ENCODE measurements at places on chromosomes 12 and 14. TPM values are rescaled to one million over a fixed set of nuclear protein-coding genes. Genes with fewer than 3 reads are reported as not detected.

CLEC2D gene
- total RNA-seq: 6.6 TPM

DNA sequence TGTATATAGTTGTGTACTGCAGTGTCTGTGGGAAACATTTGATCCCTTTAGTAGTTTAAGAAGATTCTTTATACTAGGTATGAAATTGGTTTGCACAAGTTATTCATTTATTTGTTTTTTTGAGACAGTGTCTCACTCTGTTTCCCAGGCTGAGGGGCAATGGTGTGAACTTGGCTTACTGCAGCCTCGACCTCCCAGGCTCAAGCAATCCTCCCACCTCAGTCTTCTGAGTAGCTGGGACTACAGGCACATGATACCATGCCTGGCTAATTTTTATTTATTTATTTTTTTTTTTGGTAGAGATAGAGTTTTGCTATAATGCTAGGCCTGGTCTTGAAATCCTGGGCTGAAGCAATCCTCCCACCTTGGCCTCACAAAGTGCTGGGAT lies 209.4 kb downstream of the RASSF9 start:
- DNase-seq: no peak

DNA sequence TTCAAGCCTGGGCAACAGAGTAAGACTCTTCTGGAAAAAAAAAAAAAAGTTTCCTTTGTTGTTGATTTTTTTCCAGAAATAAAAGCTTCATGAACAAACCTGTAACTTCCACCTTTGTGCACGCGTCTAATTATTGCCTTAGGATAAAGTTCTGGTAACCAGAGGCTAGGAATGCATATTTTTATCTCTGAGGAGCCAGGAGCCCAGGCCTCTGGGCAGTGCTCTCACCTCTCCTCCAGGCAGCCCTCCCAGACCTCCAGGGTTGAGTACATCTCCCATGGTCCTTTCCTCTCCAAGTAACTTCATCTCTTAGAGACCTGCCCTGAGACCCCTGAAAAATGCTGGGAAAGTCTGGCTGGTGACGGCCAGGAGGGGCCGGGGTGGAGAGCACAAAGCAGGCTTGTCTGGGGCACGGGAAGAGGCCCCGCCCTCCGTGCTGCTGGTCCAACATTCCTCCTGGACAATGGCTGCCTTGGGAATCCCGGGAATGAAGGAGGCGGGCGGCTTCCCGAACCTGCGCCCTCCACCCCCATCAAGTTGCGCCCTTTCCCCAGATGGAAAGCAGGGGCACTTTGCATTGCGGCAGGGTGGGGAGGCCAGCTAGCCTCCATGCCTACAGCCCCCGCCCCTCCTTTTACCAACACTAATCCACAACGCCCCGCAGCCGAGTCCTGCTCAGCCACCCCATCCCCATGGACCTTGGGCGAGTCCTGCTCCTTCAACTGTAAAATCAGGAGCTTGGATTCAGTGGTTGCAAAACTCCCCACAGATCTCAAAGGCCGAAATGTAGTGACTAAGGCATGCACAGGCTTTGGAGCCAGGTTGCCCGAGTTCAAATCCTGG lies 7.3 kb upstream of the FIGNL2 start:
- peak; percentile 67 for DNase-seq

CIT gene
- total RNA-seq: 55.9 TPM

- peak; percentile 62 for DNase-seq
These were observed 715 bp downstream of the CACNB3 start for GRCh38 chr12:48818831-48819590.

GRCh38 chr12:49687941-49688340 lies 19.3 kb downstream of the FMNL3 start:
- DNase-seq: no peak

DNA sequence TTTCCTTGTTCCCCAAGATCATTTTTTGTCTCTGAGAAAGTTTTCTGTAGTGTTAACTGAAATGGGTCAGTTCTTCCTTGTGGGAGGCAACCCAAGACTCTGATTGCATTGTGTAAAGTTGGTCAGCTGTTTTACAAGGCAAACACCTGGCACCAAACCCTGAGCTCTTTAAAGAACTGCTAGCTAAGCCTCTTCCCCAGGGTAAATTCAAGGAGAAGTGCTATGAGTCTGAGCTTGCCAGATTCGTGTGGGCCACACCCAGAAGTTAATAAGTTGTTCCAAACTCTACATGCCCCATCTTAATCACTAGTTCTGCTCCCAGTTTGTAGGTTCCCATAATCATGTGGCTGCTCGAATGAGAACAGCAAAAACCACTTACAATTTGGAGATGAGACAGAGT lies 214.5 kb downstream of the BTG1 start:
- DNase-seq: no peak

- no peak for DNase-seq
These were observed 84.8 kb upstream of the MAP1LC3B2 start for GRCh38 chr12:116474331-116474730.

CLEC4E gene
- total RNA-seq: not detected

DNA sequence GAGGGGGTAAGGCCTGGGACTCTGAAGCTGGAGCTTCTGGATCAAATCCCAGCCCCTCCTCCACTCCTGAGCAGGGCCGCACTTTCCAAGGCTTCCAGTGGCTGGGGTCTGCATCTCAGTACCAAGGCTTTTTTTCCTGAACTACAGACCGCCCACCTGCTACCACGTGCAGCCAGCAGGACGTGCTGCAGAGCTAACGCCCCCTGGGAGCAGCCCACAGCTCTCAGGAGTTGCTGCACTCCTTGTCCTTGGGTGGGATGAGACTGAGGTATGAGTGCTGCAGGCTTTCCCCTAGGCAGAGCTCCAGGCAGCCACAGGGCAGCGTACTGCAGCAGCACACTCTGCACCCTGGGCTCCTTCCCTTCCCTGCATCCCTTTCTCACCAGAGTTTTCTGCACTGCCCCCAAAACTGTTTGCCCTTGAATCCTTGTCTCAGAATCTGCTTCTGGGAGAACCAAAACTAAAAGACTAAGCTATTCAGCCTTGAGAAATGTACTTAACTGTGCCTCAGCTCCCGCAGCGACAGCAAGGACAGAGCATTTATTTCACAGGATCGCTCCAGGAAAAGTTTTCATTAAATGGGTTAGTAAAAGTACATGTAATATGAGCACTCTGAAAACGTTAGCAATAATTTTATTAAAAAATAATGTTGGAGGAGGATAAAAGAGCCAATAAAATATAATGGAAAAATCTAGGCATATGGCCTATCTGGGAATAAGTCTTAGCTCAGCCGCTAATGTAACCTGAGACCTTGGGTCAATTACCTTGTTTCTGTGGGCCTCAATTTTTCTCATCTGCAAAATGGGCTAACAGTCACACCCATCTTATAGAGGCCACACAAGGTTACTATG lies 25.5 kb downstream of the RBM19 start:
- no peak for DNase-seq

DNA sequence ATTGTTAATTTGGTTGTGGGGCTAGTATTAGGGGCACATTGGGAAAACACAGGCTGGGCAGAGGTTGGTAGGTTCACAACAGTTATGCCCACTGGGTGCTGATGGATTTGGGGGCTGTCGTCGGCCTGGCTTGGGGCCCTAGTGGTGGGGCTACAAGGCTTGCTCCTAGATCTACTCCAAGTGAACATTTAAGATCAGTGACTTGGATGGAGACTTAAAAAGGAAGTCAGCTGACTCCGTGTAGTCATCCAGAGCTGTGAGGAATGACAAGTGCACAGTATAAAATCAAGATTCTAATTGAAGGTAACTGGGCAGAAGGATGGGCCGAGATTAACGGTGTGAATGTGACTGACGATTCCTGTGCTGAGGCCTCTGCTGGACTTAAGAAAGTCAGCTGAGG lies 12.8 kb upstream of the NR4A1 start:
- no peak for DNase-seq

- no peak for DNase-seq
These were observed 83.6 kb downstream of the WNK1 start for GRCh38 chr12:835754-836518.

- no peak for DNase-seq
These were observed 359.8 kb downstream of the PCNX1 start for GRCh38 chr14:71267007-71267513.

SIX4 gene
- total RNA-seq: 4.8 TPM

DNA sequence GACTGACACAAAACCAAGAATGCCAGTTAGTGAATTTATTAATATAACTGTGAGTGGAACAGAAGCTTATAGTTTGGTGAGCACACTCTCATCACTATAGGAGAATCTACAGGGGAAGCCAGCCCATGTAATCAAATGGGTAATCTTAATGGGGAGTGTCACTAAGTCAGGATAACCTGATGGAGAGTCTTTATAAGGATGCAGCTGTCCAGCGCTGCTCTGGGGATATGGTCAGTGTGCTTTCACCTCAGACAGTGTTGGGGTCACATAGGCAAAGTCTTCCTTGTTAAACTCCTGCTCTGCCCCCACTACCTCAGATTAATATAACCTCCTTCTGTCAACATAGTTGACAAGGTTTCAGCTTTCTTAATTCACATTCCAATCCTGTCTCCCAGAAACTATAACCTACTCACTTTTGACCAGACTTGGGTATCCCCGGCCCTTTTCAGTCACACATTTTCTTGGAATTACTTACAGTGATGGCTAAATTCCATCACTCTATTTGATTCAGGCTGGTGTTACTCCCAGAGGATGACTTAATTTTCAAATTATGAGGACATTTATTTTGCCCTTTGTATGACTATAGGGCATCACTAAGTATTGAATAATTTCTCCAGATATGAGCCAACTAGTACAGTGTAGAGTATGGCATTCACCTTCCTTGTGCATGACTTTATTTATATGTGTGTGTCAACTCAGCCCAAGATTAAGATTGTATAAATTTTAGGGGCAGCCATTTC lies 13.2 kb downstream of the STK38L start:
- no peak for DNase-seq

DNA sequence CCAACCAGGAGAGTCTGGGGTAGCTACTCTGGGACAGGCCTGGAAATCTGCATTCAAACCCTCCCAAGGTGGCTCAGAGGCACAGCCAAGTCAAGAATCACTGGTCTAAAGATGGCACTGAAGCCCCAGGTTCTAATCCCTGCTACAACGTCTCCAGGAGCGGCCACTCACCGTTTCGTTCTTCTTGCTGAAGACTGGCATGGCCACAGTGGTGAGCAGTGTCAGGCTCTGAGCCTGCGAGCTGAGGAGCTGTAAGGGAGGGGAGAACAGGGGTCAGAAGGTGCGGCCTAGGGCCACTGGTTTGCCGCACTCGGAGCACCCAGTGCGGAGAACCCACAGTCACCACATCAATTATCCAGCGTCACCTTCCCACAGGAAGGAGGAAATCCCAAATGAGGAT lies 38.8 kb downstream of the CACNA2D4 start:
- peak; percentile 37 for DNase-seq

FGF23 gene
- total RNA-seq: not detected

- peak; percentile 33 for DNase-seq
These were observed 37.7 kb downstream of the LRRC74A start for GRCh38 chr14:76863724-76864407.

DNA sequence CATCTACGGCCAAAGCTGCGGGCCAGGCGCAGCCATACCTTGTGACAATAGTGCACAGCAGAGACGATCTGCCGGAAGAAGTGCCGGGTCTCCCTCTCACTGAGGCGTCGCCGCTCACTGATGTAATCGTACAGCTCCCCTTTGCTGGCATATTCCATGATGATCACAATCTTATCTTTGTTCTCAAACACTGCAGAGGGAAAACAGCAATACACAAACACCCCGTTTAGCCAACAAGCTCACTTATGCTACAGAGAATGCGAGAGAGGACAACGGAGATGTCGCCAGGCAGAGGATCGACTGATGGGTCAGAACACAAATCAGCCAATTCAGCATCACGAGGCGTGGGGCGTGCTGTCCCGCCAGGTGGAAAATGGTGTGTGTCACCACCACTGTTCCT lies 52.1 kb downstream of the NUAK1 start:
- no peak for DNase-seq

KCNMB4 gene
- total RNA-seq: not detected

DNA sequence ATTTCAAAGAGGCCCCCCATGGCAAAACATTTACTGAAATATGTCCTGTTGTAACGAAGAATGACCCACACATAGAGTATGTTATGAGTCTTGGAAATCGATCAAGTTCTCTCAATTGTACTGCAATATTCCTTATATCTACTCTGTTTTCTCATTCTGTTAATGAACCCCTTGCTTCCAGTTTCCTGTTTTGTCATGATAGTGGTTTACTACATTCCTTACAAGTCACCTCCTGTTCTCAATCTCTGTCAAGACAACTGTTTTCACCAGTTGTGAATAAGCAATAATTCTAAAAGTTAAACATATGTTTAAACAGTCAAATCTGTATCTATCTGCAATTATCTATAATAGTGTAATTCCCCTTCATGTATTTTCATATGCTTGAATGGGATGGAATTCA lies 16.4 kb upstream of the ARID2 start:
- DNase-seq: no peak

DNA sequence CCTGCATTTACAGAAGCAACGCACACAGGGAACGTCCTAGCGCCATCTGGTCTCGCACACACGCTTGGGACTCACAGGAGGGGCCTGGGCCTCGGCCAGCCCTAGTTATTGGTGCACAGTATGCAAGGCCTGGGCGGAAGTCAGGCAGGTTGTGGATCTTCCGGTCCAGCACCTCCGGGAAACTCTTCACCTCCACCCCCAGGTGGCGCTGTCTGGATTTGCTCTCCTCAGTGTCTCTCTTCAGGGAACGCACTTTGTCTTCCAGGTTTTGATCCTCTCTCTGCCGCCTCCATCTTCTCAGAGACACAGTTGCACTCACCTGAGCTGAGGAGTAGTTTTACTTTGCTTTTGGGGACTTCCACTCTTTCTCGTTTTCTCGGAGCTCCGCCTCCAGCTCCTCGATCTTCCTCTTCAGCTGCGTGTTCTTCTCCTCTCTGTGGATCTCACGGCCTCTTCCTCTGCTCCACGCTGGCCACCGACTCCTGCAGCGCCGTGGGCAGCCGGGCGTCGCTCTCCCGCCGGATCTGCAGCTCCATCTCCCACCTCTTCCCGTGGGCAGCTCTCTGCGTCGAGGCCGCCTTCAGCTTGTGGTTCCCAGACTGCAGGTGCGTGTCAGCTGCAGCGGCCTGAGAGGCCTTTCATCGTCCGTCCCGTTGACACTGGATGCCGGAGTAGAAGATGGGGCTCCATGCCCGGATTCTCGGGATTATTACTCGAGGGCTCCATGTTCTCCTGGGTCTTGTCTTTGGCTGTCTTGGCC lies 933.8 kb downstream of the TMEM121 start:
- peak; percentile 29 for DNase-seq

DAO gene
- not detected for total RNA-seq

DNA sequence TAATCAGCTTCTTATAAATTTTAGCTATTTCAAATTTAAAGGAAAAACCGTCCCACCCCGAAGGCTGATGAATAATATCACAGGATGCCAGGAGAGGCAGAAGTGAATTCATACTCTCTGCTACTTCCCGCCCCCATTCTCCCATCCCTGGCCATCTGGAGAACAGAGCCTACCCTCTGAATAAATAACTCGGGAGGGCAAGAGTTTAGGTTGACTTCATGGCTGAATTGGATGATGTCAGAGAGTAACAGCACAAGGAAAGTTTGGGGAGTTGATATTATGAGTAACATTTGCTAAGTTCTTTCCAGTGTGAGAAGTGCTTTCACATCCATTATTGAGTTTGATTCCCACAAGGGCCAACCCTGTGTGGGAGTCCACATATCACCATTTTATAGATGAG lies 241.6 kb downstream of the EGLN3 start:
- DNase-seq: no peak

NTS gene
- total RNA-seq: not detected

TMEM132C gene
- not detected for total RNA-seq

- DNase-seq: peak; percentile 61
These were observed 90.2 kb upstream of the TBX3 start for GRCh38 chr12:114774197-114774596.

All from Caco-2 (cell line).